ENCODE measurements at places on chromosomes 3 and 15.

GRCh38 chr15:73555080-73555479 is 78.1 kb downstream of the NPTN start:
- DNase-seq, result no peak

DNA sequence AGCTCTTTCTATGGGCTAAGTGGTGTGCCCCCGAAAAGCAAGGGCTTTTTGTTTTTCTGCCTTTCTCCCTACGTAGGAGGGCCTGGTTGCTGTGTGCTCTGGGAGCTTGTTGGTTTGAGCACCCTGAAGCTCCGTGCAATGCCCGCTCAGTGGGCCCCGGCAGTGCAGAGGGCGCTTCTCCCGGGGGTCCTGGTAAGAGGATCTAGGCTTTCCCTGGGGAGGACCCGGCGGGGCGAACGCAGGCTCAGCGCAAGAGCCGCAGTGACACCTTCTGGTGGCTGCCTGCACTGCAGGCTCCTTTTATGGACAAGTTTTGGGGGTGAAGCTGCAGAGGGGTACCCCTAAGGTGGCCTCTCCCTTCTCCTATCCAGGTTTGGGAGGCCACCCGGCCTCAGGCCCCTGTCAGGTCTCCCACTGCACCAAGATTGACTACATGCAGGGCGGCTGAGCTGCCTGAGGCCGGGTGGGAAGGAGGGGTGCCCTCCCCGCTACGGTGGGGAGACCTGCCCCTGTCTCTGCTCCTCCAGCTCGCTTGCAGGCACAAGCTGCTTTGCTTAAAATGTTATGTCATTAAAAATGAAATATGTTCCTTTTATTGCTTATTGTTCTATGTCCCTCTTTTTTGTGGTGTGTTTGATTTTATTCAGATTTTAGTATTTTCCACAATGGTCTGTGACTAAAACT is 387.9 kb downstream of the GABRG3 start:
- DNase-seq, result peak; percentile 23

DNA sequence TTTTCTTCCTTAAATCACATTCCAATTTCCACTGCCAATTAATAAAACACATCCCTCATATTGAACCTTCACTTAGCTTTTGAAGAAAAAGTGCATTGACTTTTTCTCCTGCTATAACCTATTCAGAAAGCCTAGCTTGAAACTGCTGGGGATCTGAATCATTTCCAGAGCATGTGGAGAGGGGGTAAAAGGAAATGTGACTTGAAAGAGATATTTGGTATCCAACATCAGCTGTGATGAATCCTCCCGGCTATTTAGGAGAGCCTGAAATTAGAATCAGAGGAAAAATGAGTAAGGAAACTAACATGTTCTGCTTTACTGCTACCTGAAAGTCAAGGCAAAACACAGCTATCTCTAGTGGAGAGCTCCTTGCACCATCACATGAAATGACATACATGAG is 2.6 kb upstream of the GNB5 start:
- no peak for DNase-seq

GRCh38 chr15:51576911-51577500 is 45.6 kb downstream of the DMXL2 start:
- DNase-seq, result no peak

GRCh38 chr3:55631766-55632331 is 144.7 kb upstream of the WNT5A start:
- no peak for DNase-seq

DNA sequence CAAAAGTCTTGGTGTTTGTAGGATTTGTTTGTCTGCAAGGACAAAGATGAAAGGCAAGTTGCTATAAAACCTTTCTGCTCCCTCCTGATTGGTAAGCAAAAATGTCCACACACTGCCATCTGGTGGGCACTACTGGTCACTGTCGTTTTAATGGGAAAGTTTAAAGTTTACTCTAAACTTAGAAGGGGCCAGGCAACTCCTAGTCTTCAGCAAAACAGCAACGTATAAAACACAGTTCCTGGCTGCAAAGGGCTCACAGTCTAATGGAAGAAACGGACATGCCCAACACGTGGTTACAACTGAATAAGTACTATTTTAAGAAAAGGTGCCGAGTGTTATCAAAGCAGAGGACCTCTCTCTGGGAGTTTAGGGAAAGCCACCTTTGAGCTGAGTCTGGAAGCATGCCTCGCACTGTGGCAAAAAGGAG is 23.7 kb upstream of the TPRG1 start:
- peak; percentile 73 for DNase-seq

- no peak for DNase-seq
Measured at GRCh38 chr3:108931035-108931434, 22.6 kb downstream of the GUCA1C start.
